Osteoblast (primary cell): ENCODE measurements at places on chromosomes 3 and 15. TPM values are rescaled to one million over a fixed set of nuclear protein-coding genes. Genes with fewer than 3 reads are reported as not detected.

The ARRDC4 gene
- total RNA-seq, result 17.0 and 33.6 TPM in 2 replicates

The ZNF385D gene
- total RNA-seq, result 2.5 and 2.9 TPM in 2 replicates

The TGM4 gene
- total RNA-seq, result not detected in 2 replicates

The IL17RD gene
- 2.2 and 3.5 TPM in 2 replicates for total RNA-seq

The LINGO1 gene
- total RNA-seq, result under 0.01 and 1.1 TPM in 2 replicates

The CHRNA5 gene
- total RNA-seq, result 0.29 and 0.36 TPM in 2 replicates

The SFMBT1 gene
- 11.6 and 12.4 TPM in 2 replicates for total RNA-seq

The PRSS50 gene
- not detected in 2 replicates for total RNA-seq

The RPL22L1 gene
- 232 and 297 TPM in 2 replicates for total RNA-seq

The GP5 gene
- total RNA-seq, result 0.29 and 0.36 TPM in 2 replicates

The PLOD2 gene
- total RNA-seq, result 282 and 345 TPM in 2 replicates

The PP2D1 gene
- not detected in 2 replicates for total RNA-seq

GRCh38 chr15:80926126-80926525 is 63.5 kb downstream of the MESD start:
- DNase-seq, result no peak

DNA sequence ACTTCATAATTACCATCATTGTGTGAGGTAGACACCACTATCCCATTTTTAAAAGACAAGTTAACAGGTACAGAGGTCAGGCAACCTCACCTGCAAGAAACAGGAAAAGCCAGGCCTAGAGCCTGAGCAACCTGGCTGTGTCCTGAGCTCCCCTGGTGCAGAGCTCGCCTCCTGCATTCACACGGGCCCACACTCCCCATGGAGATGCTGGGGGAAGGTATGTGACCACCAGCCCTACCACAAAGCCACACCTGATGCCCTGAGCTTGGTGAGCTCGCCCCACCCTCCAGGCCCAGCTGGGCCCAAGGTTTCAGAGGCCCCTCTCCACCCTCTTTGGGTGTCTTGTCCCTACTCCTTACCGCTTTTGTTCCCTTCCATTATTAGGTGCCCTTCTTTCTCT is 1.2 kb upstream of the EFCAB12 start:
- no peak for DNase-seq

GRCh38 chr3:128113817-128114794 is 9.5 kb downstream of the RUVBL1 start:
- DNase-seq, result no peak

DNA sequence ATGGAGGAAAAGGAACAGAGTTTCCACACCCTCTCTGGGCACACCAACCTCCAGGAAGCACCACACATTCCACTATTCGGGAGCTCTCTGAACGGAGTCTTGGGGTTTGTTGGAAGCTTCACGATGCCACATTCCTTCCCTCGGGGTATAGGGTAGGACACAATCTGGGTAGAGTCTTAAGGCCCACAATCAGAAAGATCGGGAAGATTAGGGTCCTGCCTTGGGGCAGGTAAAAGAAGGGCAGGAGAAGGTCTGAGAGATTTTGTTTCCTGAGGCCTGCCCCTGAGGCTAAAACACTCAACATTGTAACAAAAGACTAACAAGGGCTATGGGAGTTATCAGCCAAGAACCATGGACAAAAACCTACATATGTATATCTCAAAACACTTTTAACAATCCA is 89.2 kb upstream of the RAP2B start:
- no peak for DNase-seq

DNA sequence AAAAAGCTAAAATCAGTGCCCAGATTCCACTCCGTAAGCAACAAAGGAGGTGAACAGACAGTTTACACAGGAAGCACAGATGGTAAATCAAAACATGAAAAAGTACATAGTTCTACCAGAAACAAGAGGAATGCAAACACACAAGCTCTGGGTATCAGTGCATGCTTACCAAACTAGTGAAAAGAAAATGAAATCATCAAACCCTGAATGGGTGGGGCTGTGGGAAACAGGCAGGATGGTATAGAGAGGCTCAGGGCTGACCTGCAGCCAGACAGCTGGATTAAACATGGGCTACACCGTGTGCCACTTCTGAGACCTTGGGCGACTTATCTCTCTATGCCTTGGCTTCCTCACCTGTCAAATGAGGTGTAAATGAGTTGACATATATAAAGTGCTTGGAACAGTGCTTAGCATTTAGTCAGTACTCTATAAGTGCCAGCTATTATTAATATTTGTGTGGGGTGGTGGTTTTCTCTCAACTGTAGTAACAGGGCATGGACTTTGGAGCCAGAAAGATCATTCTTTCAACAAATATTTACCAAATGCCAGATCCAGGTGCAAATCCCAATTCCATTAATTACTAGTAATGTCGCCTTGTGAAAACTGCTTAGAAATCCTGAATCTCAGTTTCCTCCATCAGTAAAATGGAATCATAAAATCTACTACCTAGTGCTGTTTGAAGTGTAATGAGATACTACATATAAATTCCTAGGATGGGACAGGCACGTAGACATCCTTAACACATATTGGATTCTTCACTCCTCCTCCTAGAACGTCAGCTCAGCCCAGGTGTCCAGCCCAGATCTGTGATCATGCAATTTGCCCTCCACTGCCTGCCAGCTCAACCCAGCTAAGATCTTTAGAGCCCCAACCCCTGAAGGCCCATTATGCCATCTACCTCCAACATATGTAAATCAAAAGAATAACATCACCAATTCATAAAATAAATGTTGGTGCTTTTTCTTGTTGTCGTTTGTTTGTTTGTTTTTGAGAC is 55.5 kb upstream of the SMAD3 start:
- no peak for DNase-seq

- no peak for DNase-seq
Measured at GRCh38 chr3:43076857-43077256, 29.0 kb downstream of the POMGNT2 start.

DNA sequence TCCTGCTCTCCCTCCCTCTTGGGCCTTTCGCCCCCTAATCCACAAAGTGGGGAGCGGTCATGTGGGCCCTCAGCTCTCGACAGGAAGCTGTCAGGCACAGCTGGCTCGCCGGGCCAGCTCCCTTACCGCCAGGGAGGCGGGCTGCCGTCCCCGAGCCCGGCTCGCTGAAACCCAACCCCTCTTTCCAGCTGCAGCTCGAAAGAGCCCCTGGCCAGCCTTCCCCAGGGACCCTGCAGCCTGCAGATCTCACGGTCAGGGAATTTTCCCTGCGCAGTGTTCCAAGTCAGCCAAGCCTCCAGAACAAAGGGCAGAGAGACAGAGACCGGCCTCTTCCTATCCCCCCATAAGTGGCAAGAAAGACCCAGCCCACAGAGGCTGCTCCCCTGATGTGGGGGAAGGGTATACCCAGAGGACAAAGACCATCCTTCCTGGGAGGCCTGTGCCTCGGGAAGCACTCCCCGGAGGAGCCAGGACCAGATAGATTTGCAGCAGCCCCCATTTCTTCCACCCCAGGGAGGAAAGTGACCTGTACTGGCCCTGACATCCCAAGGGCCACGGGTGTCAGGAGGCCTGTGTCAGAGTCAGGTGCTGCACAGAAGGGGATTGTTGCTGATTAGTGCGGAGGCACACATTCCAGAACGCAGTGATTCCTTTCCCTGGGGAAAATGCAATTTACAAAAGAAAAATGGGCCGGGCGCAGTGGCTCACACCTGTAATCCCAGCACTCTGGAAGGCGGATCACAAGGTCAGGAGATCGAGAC is 32.6 kb downstream of the MAGEF1 start:
- DNase-seq, result peak; percentile 86

GRCh38 chr3:104738271-104738670 is 628.4 kb upstream of the ALCAM start:
- no peak for DNase-seq

- DNase-seq, result no peak
Measured at GRCh38 chr3:67075295-67075694, 77.2 kb downstream of the KBTBD8 start.

DNA sequence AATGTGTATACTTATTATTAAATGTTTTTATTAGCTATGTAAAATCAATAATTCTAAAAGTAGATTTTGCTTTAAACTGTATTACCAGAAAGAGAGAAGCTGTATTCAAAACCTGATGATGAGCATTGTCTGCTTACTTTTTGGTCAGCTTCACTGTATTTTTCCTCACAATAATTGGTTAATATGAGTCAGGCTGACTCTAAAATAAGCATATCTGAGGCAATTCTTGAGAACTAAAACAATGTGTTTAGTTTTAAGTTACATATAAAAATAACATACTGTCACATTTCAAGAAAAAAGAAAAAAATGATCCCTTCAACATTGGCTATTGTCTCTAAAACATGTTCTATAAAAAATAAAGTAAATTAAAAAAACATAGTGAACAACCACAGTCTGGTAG is 66.1 kb downstream of the EPHA3 start:
- DNase-seq, result no peak

GRCh38 chr3:137988982-137989381 is 21.0 kb upstream of the CLDN18 start:
- DNase-seq, result no peak

DNA sequence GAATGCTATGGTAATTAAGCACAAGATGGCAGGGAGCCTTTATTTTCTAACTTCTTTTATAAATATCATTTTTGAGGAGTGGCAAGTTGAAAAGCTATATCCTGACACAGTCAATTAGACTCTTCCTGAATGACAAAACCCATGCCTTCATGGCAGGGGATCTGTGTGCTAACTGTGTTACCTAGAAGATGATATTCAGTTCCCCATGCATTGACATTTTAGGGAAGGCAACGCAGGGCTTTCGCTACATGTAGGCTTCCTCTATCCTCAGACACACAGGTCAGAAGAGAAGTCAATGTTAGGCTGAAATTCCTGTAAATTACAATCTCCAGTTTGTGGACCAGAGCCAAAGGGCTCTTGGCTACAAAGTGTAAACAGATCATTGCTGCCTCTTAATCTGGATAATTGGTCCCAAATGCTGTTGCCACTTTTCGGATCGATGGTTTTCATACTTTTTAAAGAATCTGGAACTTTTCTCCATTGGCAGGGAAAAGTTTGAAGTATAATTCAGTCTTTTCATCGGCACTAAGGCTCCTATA is 22.6 kb upstream of the NR2F2 start:
- no peak for DNase-seq

- DNase-seq, result peak; percentile 93
Measured at GRCh38 chr15:70121624-70122302, 24.0 kb upstream of the TLE3 start.

GRCh38 chr3:144403040-144403457 is 431.4 kb downstream of the DIPK2A start:
- no peak for DNase-seq

- DNase-seq, result no peak
Measured at GRCh38 chr3:57791245-57791644, 35.1 kb downstream of the SLMAP start.

DNA sequence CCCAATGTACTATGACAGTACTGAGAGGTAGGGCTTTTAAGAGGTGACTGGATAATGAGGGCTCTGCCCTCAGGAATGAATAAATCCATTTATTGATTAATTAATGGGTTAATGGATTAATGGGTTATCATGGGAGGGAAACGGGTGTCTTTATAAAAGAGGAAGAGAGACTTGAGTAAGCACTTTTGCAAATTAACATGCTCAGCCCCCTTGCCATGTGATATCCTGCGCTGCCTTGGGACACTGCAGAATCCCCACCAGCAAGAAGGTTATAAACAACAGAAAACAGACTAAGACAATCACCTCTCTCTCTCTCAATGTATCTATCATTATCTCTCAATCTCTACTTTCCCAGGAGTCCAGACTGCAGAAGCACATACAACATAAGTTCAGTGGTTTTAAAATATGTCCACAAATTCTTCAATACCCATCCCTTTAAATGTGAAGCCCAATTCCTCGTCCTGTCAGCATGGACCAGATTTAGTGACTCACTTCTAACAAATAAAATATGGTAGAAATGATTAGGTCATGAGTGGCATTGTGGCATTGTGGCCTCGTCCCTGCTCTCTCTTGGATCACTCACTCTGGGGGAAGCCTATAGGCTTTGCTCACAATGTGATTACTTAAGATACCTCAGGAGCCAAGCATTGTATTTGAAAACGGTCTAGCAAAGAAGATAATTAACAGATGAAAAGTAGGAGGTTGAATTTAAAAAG is 40.0 kb upstream of the IL12A start:
- no peak for DNase-seq

DNA sequence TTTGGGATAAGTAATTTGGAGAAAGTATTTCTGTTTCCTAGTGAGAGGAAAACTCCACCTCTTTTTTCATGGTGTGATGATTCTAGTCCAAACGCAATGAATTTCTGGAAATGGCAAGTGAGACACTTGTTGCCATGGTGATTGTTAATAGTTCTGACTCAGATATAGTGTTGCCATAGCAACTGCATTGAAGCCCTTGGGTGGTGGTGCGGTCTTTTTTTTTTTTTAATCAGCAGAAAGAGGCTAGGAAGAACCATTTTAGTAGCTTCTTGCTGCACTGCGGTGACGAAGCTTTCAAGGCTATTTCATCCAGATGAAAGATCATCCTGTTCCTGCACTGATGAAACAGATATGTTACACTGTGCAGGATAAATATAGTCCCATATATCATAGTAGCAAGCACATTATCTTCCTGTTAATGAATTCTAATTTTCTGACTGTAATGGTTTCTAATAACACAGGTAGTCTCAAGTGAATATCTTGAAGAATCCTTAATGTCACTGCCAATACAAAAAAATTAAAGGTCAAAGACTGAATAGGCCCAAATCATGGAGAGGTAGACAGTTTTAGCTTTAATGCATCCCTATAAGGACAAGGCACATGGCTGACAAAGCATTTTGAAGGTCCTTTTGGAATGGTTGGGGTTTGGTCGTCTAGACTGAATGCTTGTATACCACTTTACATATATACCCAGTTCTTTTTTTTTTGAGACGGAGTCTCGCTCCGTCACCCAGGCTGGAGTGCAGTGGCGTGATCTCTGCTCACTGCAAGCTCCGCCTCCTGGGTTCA is 125.1 kb upstream of the ZBTB20 start:
- peak; percentile 48 for DNase-seq

GRCh38 chr3:18729671-18730070 is 304.5 kb upstream of the SATB1 start:
- DNase-seq, result no peak

DNA sequence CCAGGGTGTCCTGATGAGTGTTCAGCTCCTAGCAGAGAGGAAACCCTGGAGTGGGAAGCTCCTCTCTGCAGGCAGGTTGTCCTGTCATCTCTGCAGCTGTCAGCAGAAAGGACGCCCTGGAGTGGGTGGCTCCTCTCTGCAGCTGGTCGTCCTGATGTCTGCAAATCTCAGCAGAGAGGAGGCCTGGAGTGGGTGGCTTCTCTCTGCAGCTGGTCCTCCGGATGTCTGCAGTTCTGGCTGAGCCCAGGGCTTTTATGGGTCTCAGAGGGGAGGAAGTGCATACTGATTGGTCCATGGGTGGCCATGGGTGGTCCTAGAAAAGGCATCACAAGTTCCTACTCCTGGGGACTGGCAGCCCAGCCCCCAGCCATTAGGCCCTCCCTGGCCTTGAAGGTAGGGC is 102.6 kb upstream of the BNIP2 start:
- DNase-seq, result no peak
